ENCODE measurements at places on chromosomes 3 and 15.

DNA sequence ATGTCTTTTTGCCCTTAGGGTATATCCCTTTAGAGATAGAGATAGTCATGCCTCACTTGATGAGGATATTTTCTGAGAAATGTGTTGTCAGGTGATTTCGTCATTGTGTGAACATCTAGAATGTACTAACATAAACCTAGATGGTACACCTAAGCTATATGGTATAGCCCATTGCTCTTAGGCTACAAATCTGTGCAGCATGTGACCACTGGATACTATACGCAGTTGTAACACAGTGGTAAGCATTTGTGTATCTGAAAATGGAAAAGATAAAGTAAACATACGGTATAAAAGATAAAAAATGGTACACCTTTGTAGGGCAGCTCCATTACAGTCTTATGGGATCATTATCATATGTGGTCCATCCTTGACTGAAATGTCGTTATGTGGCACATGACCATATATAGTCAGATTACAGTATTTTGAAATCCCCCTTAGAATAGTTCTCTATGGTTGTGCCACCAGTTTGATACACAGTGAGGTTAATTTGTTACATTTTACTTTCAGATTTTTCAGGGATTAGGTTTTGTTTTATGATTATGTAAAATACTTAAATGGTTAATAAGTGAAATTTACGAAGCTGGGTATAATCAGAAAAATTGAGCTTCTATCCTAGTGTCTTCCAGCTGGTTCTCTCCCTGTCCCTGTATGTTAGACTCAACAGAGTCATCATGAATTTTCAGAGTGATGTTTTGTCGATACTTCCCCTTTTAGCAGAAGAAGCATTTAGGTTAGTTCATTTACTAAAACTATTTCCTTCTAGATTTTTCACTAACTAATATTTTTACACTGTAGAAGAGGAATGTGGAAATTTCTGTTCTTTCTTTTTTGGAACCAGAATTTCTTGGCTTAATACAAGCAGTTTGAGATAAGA lies 12.8 kb downstream of the SETD5 start:
- DNase-seq = no peak

GRCh38 chr3:184443831-184444230 lies 64.0 kb downstream of the CHRD start:
- no peak for DNase-seq

- DNase-seq = no peak
Observed at GRCh38 chr15:72450805-72451204, 23.3 kb upstream of the ARIH1 start.

- peak; percentile 31 for DNase-seq
Observed at GRCh38 chr15:72182673-72183072, 14.9 kb downstream of the GRAMD2A start.

- DNase-seq = peak; percentile 88
Observed at GRCh38 chr3:30666572-30667279, 60.3 kb downstream of the TGFBR2 start.

DNA sequence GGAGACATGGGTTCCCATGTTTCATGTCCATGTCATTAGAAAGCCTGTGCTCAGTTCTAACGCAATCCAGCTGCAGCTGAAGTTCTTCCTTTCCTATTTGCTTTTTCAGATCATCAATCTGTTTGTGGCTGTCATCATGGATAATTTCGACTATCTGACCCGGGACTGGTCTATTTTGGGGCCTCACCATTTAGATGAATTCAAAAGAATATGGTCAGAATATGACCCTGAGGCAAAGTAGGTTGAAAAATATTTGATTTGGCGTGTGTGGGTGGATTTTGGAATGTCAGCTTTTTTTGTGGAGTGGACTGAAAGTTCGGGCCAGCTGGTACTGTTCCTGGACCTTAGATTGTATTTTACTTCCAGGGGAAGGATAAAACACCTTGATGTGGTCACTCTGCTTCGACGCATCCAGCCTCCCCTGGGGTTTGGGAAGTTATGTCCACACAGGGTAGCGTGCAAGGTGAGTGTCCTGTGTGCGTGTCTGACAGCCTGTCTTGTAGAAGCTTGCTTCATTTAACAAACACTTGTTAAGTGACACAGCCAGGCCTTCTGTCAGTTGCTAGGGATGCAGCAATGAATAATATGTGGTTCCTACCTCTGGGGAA lies 69.6 kb downstream of the CHDH start:
- no peak for DNase-seq

DNA sequence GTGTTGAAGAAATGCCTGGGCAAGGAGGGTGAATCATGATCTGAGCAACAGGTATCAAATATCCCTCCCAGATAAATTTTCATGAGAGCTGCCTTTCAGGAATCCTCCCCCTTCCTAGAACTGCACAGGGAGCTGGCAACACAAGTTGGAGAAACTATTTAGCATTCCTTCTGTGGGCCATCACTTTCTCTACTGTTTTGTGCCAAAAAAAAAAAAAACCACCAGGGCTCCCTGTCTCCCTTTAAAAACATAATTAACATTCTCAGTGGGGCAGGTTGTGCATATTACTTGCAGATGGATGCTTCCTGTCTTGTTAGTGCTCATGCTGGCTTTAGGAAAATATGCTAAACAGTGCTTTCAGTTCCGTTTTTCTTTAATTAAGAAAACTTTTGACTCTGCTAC lies 234.9 kb upstream of the LMCD1 start:
- DNase-seq = no peak

GRCh38 chr15:31337352-31338031 lies 10.9 kb downstream of the KLF13 start:
- no peak for DNase-seq

- peak; percentile 48 for DNase-seq
Observed at GRCh38 chr15:69489073-69489571, 36.5 kb downstream of the RPLP1 start.

DNA sequence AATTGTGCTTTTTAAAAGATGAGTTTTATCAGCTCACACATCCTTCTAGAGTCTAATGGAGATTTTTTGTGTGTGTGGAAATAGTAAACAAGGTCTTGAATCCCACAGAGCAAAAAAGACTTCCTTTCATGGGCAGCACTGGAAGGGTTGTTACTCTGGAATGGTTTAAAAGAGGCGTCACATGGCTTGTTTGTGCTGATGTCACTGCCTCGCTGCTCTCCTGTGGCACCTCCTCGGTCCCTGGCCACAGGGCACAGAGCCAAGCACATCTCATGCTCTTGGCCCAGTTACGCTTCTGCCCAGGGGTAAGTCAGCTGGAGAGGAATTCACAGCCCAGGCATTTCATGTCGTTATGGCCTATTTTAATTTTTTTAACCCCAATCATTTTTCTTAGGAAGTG lies 53.2 kb downstream of the PGPEP1L start:
- no peak for DNase-seq

GRCh38 chr3:18419232-18419631 lies 5.9 kb downstream of the SATB1 start:
- DNase-seq = no peak

GRCh38 chr3:147415874-147416273 lies 6.7 kb downstream of the ZIC1 start:
- no peak for DNase-seq

- DNase-seq = peak; percentile 89
Observed at GRCh38 chr15:99105514-99106341, 848 bp downstream of the SYNM start.

DNA sequence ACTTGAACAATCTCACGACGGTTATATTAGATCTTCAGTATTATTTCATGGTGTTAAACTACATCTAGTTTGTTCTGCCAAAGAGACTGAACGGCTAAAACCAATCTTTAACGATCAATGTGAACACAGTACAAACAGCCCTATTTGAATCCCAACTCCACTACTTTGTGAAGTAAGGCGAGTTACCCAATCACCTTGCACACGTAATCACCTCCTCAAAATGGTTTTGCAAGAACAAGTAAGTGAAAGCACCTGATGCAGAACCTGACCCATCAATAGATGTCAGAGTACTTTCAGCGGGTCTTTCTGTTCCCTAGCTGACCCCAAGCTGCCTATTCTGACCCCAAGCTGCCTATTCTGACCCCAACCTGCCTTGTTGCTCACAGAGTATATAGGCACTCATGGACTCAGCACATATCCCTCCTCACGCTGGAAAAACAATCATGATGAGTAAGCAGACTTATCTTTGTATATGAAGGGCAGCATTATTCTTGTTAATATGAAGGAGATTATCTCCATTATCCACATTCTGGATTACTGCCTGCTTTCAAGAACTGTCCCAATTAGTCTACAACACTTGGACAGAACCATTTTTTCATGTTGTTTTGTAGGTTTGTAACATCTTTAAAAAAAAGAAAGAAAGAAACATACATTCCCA lies 3.7 kb downstream of the KPNA1 start:
- no peak for DNase-seq

GRCh38 chr3:71247221-71247957 lies 336.1 kb downstream of the FOXP1 start:
- peak; percentile 75 for DNase-seq

DNA sequence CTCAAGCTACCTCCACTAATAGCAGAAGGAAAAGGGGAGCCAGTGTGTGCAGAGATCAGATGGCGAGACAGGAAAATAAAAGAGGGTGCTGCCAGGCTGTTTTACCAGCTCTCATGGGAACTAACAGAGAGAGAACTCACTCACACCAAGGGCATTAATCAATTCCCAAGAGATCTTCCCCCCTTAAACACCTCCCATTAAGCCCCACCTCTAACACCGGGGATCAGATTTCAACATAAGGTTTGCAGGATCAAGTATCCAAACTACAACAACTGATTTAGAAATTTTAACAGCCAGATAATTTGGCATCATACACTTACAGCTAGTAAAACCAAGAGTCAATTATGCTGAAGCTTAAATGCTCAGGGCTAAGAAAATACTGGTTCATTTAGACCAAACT lies 18.9 kb downstream of the CD200 start:
- no peak for DNase-seq

- no peak for DNase-seq
Observed at GRCh38 chr15:78502641-78503040, 4.7 kb upstream of the HYKK start.

GRCh38 chr15:45704329-45705249 lies 69.8 kb downstream of the SQOR start:
- peak; percentile 93 for DNase-seq

GRCh38 chr3:133520286-133520685 lies 53.2 kb upstream of the CDV3 start:
- DNase-seq = no peak

DNA sequence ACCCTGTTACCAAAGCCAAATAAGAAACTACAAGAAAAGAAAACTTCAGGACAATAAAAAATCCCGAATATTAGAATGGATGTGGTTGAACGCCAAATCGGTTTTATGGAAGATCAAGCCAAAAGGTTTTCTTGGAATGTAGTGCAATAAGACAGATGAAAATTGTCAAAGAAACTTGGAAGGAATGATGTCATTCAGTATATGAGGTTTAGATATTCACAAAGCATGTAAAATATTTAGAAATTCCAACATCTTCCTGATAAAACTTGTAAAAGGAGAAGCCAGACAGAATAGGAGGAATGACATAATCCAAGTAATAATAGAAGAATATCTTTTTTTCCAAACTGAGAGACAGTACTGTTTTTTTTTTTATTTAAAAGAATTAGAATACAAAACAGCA lies 130.3 kb upstream of the ZPLD1 start:
- no peak for DNase-seq

- DNase-seq = no peak
Observed at GRCh38 chr15:101517504-101517903, 28.0 kb upstream of the PCSK6 start.

DNA sequence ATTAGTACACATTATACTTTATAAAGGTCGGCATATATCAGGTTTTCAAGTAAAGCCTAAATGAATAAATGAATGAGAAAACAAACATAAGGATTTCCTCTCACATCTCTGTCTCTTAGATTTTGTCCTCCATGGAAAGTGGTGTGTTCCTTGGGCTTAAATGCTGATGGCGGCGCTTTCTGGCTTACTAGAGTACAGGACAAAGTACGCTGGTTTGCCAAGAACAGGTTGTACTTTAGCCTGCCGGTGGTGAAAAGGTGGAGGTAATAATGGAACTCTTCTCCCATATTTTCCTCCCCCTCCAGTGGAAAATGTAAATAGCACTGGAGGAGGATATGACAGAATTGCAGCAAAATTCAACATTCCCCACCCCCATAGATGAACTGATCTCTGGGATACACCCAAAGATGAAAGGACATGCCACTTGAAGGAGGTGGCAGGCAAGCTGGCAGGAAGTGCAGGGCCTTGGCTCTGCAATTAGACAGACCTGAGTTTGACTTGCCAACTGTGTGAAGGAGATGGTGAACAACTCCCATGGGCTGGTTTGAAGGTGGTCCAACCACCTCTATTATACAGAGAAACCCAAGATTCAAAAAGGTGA lies 29.3 kb downstream of the CEP152 start:
- DNase-seq = no peak

- DNase-seq = no peak
Observed at GRCh38 chr3:124322966-124323365, 331.0 kb upstream of the ROPN1 start.

DNA sequence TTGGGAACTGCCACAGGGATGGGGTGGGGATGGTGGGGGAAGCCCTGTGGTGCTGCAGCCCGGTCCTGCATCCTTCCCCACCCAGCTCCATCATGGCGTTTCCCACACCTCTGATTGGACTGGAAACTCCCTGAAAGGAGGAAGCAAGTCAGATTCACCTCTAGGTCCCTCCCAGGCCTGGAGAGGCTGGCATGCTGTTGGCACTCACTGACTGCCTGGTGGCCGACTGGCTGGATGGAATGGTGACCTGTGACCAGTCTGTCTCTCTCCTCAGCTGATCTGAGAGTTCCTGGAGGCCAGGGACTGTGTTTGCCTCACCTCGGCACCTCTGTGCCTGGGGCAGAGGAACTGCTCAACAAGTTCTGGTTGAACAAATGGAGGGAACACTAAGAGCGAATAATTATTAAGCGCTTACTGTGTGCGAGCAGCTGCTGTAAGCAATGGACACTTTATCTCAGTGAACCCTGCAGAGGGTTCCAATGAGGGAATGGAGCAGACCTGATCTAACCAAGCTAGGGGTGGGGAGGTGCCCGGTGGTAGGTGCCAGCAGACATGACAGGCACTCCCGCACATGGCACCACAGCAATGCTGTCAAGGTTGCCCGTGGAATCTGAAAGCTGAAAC lies 3.5 kb upstream of the HHATL start:
- DNase-seq = peak; percentile 31

DNA sequence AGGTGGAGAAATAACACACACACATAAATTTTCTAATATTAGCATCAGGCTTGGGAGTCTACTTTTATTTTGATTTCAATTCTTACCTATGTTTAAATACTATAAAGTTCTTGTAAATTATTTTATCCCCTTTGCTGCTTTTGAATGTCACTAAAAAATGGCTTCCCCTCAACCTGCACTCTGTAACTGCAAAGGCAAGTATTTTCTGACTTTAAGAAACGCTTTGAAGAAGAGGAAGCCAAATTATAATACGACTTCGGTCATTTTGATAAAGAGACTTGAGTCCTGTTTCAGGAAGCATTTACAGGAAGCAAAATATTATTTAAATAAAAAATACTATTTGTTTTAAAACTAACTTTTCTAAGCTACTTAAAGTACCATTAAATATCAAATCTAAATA lies 627.7 kb upstream of the AGTR1 start:
- no peak for DNase-seq

DNA sequence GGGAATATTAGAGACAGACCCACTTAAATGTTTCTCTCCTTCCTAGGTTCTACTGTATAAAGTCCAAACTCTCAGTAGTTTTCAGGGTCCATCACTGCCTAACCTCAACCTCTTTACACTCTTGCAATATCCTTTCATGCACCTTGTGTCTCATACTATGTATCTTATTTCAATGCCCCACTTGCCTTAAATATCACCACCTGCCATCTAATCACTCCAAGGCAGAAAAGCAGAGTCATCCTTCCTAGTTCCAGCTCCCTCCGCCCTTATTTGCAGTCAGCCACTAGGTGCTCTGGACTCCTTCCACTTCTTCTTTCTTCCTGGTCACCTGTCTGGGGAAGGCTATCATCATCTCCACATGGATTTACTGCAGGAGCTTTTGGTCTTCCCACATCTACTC lies 322.0 kb downstream of the MFSD1 start:
- DNase-seq = no peak
